ENCODE measurements at places on chromosomes 5 and 9. TPM values are rescaled to one million over a fixed set of nuclear protein-coding genes. Genes with fewer than 3 reads are reported as not detected.

Gene PLPP7
- total RNA-seq, result 9.3 TPM

Gene WDR36
- total RNA-seq, result 96.4 TPM

Gene TMEM174
- total RNA-seq, result not detected

Gene CLPTM1L
- total RNA-seq, result 179 TPM

Gene DBH
- total RNA-seq, result not detected

Gene CNTLN
- 11.1 TPM for total RNA-seq

Gene ANKHD1
- total RNA-seq, result 90.3 TPM

Gene ORM2
- not detected for total RNA-seq

Gene C5orf58
- total RNA-seq, result not detected

Gene GZMA
- not detected for total RNA-seq

Gene EGFLAM
- 3.0 TPM for total RNA-seq

Gene ZBTB26
- 3.6 TPM for total RNA-seq

Gene CER1
- total RNA-seq, result not detected

Gene GOLPH3
- total RNA-seq, result 103 TPM

Gene SPATA31A3
- total RNA-seq, result not detected

Gene COMMD10
- 29.6 TPM for total RNA-seq

Gene TAF11L10
- total RNA-seq, result not detected

Gene FIBCD1
- total RNA-seq, result 17.5 TPM

Gene NFIB
- 40.7 TPM for total RNA-seq

Gene IFNA21
- not detected for total RNA-seq

Gene WDR38
- total RNA-seq, result not detected

Gene TOR4A
- total RNA-seq, result 28.9 TPM

Gene ATP10B
- total RNA-seq, result not detected

Gene SLC6A18
- not detected for total RNA-seq

Gene CCL27
- total RNA-seq, result 0.15 TPM

Gene CCL21
- total RNA-seq, result not detected

Gene NEUROG1
- total RNA-seq, result not detected

Gene DOCK8
- total RNA-seq, result 0.44 TPM

Gene PCDHB9
- 0.17 TPM for total RNA-seq

Gene PRLR
- 0.17 TPM for total RNA-seq

Gene MRNIP
- total RNA-seq, result 21.2 TPM

Gene FBP2
- not detected for total RNA-seq

Gene CDHR2
- under 0.01 TPM for total RNA-seq

Gene DDX4
- not detected for total RNA-seq

Gene ANKRD34B
- not detected for total RNA-seq

Gene STING1
- 58.9 TPM for total RNA-seq

Gene ACTBL2
- total RNA-seq, result not detected

Gene PCDHGC3
- total RNA-seq, result 94.1 TPM

Gene PDLIM4
- total RNA-seq, result 43.3 TPM

Gene NTRK2
- 0.17 TPM for total RNA-seq

Gene PPP2R2B
- 0.17 TPM for total RNA-seq

Gene PCDHA11
- 0.50 TPM for total RNA-seq

Gene C9orf50
- 0.44 TPM for total RNA-seq

Gene JADE2
- total RNA-seq, result 46.5 TPM

Gene FGF10
- 7.3 TPM for total RNA-seq

Gene INSL6
- total RNA-seq, result not detected

Gene PLK2
- 55.7 TPM for total RNA-seq

Gene FOXD4L5
- total RNA-seq, result 0.15 TPM

Gene FBLL1
- 0.44 TPM for total RNA-seq

Gene BTNL8
- not detected for total RNA-seq

Gene TMEM215
- total RNA-seq, result not detected

Gene NMUR2
- not detected for total RNA-seq

Gene ALDH1A1
- 10.8 TPM for total RNA-seq

All from smooth muscle cell of trachea (primary cell).